ENCODE measurements at places on chromosomes 2 and 18.

DNA sequence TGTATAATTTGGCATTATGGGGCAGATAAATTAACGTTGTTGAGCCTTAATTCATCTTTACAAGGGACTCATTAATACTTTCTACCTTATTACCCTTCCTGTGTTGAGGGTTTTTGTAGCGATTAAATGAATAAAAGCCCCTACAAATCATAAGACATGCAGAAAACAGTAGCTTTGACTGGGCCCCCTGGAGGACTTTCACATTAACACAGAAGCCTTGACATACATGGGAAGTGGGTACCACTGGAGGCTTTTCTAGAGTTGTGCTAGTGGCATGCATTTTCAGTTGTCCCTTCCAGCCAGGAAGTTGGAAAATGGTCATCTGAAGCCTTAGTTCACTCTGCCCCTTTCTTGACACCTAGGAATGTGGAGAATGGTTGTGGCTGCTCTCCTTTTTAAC, 30.2 kb downstream of the MTA3 start:
- no peak for DNase-seq

- no peak for DNase-seq
Observed at GRCh38 chr2:161954103-161954502, 119.9 kb downstream of the DPP4 start.

DNA sequence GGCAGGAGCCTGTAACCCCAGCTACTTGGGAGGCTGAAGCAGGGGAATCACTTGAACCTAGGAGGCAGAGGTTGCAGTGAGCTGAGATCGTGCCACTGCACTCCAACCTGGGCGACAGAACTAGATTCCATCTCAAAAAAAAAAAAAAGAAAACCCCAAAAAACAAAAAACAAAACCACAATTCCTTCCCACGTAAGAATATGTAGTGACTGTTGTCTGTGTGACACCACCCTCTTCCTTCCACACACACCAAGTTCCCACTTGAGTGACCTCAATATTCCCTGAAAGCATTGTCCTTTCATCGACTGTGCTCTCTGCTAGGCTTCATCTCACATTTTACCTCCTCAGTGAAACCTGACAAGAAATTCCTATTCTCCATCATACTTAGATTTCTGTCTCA, 8.8 kb upstream of the THADA start:
- DNase-seq, result no peak

GRCh38 chr2:80852808-80853139, 548.2 kb upstream of the LRRTM1 start:
- no peak for DNase-seq

DNA sequence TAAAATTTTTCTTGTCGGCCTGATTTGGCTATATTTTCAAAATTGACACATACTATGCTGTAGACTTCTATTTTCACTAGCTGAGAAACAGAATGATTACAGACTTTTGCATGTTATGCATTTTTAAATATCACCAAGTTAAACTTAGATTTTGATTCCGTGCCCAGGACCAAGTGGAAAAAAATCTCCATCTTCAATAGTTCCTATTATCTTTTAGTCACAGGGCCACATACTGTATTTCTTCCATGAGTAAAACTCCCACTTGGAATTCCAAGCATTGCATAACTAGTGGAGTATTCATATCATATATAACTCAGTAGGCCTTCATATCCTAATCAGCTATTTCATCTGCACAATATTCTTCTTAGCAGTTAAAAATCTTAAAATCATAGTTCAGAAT, 470.9 kb downstream of the ARHGAP15 start:
- DNase-seq, result no peak

DNA sequence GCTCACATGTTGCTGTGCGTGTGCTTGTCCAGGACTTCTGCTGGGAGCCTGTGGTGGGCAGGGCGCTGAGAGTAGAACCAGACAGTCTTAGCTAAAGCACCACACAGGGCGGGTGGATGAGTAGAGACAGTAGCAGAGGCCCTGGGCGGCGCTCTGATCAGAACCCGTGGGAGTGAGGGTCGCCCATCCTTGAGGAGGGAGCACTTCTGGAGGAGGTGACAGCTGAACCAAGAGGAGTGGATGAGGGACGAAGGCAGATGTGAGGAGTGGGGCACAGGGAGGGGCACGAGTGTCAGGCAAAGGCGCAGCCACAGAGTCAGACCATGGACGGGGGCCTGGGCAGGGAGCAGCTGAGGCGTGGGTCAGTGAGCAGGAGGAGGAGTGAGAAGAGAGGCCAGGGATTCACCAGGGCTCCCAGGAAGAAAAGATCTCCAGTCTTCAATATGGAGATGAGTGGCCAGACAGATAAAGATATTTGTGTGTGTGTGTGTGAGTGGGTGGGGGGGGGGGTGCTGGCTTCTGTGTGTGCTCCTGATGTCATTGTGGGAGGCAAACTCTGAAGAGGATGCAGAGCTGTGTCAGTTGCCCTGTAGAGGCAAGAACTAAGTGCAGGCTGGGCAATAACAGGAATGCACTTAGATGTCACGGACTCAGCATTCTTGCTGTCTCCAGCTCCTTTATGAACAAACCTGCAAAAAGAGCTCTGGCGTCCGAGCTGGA, 79.6 kb downstream of the TPO start:
- no peak for DNase-seq

All from GDM1 (cell line).